ENCODE measurements at places on chromosomes 16 and 17. TPM values are rescaled to one million over a fixed set of nuclear protein-coding genes. Genes with fewer than 3 reads are reported as not detected.

DNA sequence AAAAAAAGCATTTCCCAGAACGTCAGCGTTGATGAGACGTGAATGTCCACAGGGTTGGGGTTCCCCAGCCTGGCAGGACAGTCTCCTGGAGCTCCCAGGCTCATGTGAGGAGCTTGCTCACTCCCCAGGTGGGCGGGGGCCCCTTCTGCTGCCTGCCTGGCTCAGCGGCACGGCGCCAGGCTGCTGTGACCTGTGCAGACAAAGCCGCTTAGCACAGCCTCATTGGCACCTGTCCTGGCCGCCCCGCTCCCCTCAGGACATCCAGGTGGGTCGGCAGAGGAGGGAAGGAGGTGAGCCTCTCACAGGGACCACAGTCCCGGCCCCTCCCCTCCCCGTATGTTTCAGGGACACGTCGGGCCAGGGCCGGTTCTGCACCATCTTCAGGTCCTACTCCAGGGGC is 12.9 kb upstream of the WFIKKN1 start:
- no peaks in the 10 kb centered on the region for H3K36me3 ChIP-seq
- H3K4me3 ChIP-seq: no peak overlapping the region
- no peak for DNase-seq
- H3K27ac ChIP-seq: no peak overlapping the region
- H3K27me3 ChIP-seq: no peaks in the 10 kb centered on the region

DNA sequence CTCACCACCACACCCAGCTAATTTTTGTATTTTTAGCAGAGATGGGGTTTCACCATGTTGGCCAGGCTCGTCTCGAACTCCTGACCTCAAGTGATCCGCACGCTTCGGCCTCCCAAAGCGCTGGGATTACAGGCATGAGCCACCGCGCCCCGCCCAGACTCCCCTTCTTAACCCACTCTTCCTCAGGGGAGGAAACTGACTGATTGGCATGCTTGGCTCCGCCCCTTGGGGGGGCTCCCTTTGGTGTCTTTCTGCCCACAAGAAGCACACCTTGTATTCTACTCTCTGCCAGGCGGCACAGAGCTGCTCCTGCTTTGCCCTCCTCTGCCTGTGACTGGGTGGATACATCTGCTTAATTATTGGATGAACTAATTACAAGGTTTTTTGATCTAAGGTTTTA is 4.7 kb upstream of the ASGR2 start:
- no peaks in the 10 kb centered on the region for H3K36me3 ChIP-seq
- no peaks in the 10 kb centered on the region for H3K4me1 ChIP-seq
- H3K27ac ChIP-seq: no peak overlapping the region
- no peak for DNase-seq

- H3K27me3 ChIP-seq: no peaks in the 10 kb centered on the region
- no peak overlapping the region for H3K27ac ChIP-seq
- H3K4me3 ChIP-seq: no peak overlapping the region
- H3K36me3 ChIP-seq: no peaks in the 10 kb centered on the region
- no peak for DNase-seq
- H3K4me1 ChIP-seq: no peaks in the 10 kb centered on the region
Measured at GRCh38 chr17:11252146-11252545, 11.1 kb downstream of the SHISA6 start.

The HSPB9 gene
- polyA plus RNA-seq: 0.20 TPM

GRCh38 chr16:30434852-30435251 is 5.0 kb upstream of the DCTPP1 start:
- no peak for DNase-seq
- no peaks in the 10 kb centered on the region for H3K36me3 ChIP-seq
- no peak overlapping the region for H3K27ac ChIP-seq
- peaks cover 8% of the 10 kb centered on the region for H3K4me1 ChIP-seq

GRCh38 chr17:63181856-63182255 is 215.8 kb downstream of the TANC2 start:
- DNase-seq: no peak
- H3K27ac ChIP-seq: no peak overlapping the region
- H3K4me1 ChIP-seq: no peaks in the 10 kb centered on the region
- no peaks in the 10 kb centered on the region for H3K27me3 ChIP-seq
- H3K4me3 ChIP-seq: no peak overlapping the region
- H3K36me3 ChIP-seq: no peaks in the 10 kb centered on the region

DNA sequence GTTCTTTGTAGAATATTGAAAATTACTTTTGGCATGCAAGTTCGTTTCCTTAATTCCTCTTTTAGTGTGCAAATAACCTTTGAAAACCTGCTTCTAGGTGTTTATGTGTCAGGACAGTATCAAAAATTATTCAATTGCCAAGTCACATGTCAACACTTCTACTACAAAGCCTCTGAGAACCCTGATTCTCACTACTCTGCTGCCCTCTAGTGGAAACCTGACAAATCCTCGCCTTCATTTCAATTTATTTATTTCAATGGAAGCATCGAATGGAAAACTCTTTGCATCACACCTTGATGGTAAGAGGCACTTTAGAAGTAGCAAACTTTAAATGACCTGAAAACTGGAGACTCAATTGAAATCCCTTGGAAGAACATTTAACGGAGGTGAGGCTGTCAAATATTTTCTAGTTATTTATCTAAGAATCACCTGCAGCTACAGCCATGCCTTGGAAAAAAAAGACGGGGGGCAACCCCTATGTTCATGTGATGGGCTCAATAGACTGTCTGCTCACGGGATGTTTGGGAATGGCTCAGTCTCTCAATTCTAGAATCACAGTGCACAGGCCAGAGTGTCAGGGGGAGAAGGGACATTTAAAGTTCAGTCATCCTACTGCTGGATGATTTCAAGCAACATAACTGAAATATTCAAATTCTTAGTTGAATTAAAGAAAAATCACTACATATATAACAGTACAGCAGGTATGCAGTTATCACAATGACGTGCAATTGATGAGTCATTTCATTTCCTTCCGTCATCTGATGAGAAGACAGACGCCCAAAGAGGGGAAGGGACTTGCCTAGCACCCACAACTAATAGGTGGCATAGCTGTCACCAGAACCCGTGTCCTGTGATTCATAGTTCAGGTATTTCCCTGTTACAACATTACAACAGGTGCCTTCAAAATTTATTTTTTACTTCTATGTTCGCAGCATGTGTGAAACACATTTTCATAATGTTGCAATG is 563.9 kb downstream of the TOX3 start:
- no peaks in the 10 kb centered on the region for H3K36me3 ChIP-seq
- H3K4me3 ChIP-seq: no peak overlapping the region
- DNase-seq: peak; percentile 29

The TUBB3 gene
- 12.5 TPM for polyA plus RNA-seq

The WNT9B gene
- polyA plus RNA-seq: 0.07 TPM

Data from adrenal gland (tissue), 19 donors.